ENCODE measurements at places on chromosomes 4 and X. TPM values are rescaled to one million over a fixed set of nuclear protein-coding genes. Genes with fewer than 3 reads are reported as not detected.

TMEM150C gene
- 0.92 TPM for total RNA-seq

GABRG1 gene
- not detected for total RNA-seq

AMBN gene
- total RNA-seq: not detected

NRK gene
- total RNA-seq: 5.7 TPM

SMIM10L2A gene
- 0.63 TPM for total RNA-seq

ABCD1 gene
- total RNA-seq: 40.6 TPM

ABHD18 gene
- 17.0 TPM for total RNA-seq

MUC7 gene
- not detected for total RNA-seq

BTK gene
- total RNA-seq: 9.5 TPM

GPR50 gene
- total RNA-seq: not detected

IBSP gene
- not detected for total RNA-seq

GRCh38 chr4:156676116-156676851 lies 295.3 kb downstream of the PDGFC start:
- H3K27me3 ChIP-seq: no peaks in the 10 kb centered on the region
- no peaks in the 10 kb centered on the region for H3K36me3 ChIP-seq
- H3K27ac ChIP-seq: no peak overlapping the region
- DNase-seq: no peak

DNA sequence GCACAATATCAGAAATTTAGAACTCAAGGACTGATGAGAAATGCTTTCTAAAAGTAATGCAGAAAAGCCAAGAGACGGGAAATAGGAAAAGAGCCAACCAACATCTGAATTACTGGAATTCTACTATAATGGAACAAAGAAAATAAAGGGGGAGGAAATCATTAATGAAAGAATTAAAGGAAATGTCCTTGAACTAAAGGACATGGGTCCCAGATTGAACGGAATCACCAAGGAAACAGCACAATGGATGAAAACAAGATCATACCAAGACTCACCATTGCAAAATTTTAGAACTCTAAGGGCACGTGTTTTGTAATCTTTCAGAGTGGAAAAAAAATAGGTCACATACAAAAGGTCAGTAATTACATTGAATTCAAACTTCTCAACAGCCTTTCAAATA lies 35.9 kb downstream of the HPGDS start:
- H3K4me3 ChIP-seq: no peak overlapping the region
- H3K36me3 ChIP-seq: no peaks in the 10 kb centered on the region
- no peak overlapping the region for H3K27ac ChIP-seq
- DNase-seq: no peak
- H3K27me3 ChIP-seq: no peaks in the 10 kb centered on the region
- no peaks in the 10 kb centered on the region for H3K4me1 ChIP-seq

- H3K27ac ChIP-seq: no peak overlapping the region
- H3K4me3 ChIP-seq: no peak overlapping the region
- DNase-seq: no peak
- no peaks in the 10 kb centered on the region for H3K27me3 ChIP-seq
- H3K36me3 ChIP-seq: no peaks in the 10 kb centered on the region
- H3K4me1 ChIP-seq: no peaks in the 10 kb centered on the region
These were observed 21.2 kb downstream of the CCDC160 start for GRCh38 chrX:134258202-134258601.

- no peak overlapping the region for H3K4me3 ChIP-seq
- H3K36me3 ChIP-seq: no peaks in the 10 kb centered on the region
- no peak for DNase-seq
- no peaks in the 10 kb centered on the region for H3K4me1 ChIP-seq
These were observed 311.2 kb downstream of the DHX15 start for GRCh38 chr4:24273136-24273535.

DNA sequence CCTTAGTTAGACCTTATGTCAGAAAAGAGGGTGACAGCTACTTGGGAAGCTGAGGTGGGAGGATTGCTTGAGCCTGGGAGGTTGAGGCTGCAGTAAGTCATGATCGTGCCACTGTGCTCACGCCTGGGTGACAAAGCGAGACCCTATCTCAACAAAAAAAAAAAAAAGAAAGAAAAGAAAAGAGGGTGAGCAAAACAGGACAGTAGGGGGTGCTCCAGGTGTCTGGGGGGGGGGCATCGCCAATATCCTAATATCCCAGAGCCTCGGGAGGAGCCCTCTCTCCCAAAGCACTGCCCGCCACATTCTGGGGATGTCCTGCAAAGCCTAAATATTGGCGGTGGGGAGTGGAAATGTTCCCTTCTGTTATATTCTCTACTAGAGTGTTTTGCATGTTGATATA lies 120.9 kb upstream of the TBL1X start:
- no peaks in the 10 kb centered on the region for H3K27me3 ChIP-seq

DNA sequence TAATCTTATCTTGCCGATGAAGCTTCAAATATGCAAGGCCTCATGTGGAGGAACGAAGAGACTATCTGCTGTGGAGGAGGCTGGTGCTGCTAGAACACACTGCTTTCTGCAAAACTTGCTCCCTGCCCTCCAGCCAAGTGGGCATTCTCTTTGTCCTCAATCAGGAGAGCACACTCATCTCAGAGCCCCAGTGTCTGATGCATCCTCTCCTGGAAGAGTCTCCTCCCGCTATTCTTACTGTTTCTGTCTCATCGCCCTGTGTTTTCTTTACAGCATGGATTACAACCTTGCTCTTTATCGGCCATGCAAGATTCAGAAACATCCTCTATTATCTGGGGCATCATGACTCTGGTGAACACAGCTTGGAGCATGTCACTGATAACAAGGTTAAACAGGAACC lies 68.2 kb upstream of the MTNR1A start:
- peaks cover 44% of the 10 kb centered on the region for H3K4me1 ChIP-seq
- H3K36me3 ChIP-seq: peaks cover 28% of the 10 kb centered on the region
- H3K4me3 ChIP-seq: no peak overlapping the region
- H3K27me3 ChIP-seq: no peaks in the 10 kb centered on the region

DNA sequence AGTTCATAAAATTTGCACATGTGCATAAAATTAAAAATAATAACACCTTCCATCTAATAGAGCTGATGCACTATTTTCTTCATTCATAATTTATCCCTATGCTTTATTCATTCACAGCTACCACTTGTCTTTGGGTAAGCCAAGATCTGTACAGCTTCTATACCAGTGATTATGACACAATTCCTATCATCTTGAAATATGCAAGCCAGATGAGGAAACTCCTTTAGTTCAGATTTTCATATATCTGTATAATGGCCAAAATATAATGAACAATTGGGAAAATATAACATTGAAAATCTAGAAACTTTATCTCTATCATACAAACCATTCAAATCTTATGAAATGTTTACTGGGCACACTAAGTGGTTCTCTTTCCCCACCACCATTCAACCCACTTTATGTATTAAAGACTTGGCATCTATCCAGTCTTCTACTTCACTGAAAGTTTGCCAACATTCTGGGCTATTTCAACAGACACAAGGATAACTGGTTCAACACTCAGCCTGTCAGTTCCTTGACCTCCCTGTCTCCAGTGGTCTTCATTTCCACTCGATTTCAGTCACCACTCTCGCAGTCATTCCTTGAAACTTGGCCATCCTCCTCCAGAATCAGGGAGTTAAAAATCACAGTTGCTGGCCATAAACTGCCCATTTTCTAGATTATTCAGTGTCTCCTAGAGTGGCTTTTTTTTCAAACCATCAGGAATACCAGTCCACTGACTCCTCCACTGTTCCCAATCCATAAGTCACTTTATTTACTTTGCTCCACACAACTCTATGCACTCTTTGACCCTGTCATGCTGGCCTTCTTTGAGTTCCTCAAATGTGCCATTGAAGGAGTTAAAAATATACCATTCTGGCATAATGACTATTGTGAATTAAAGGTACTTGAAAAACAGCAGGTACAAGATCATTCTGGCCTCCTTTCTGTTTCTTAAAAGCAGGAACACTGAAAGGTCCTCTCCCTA lies 85.5 kb downstream of the CAMK2D start:
- no peak overlapping the region for H3K4me3 ChIP-seq
- peak overlapping the region; percentile 9 for H3K27ac ChIP-seq
- no peaks in the 10 kb centered on the region for H3K27me3 ChIP-seq
- peaks cover 30% of the 10 kb centered on the region for H3K4me1 ChIP-seq
- no peaks in the 10 kb centered on the region for H3K36me3 ChIP-seq

GRCh38 chr4:175229154-175229553 lies 311.0 kb downstream of the ADAM29 start:
- no peaks in the 10 kb centered on the region for H3K27me3 ChIP-seq
- no peaks in the 10 kb centered on the region for H3K4me1 ChIP-seq
- H3K4me3 ChIP-seq: no peak overlapping the region
- DNase-seq: no peak
- no peak overlapping the region for H3K27ac ChIP-seq

DNA sequence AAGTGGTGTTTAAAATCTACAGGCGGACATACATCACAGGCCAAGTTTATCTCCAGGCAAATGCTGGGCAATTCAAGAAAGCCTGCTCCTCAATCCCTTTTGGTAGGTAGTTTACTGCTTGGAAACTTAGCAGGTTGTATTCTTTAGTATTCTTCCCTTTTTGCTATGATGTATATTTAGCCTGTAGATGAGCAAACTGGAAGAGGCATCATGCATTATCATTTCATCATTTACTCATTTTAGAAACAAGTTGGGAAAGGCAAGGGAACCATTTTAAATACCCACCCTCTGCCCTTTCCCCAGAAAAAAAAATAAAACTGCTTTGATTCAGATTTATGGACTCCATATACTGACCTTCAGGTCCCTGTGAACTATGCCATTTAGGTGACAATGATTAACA lies 213.2 kb downstream of the CAMK2D start:
- no peak for DNase-seq
- no peak overlapping the region for H3K4me3 ChIP-seq
- H3K4me1 ChIP-seq: no peaks in the 10 kb centered on the region
- H3K27ac ChIP-seq: peak overlapping the region; percentile 26
- H3K27me3 ChIP-seq: no peaks in the 10 kb centered on the region
- no peaks in the 10 kb centered on the region for H3K36me3 ChIP-seq

GRCh38 chrX:67717571-67717970 lies 173.8 kb downstream of the AR start:
- no peak for DNase-seq
- no peak overlapping the region for H3K27ac ChIP-seq
- H3K36me3 ChIP-seq: no peaks in the 10 kb centered on the region
- no peak overlapping the region for H3K4me3 ChIP-seq

DNA sequence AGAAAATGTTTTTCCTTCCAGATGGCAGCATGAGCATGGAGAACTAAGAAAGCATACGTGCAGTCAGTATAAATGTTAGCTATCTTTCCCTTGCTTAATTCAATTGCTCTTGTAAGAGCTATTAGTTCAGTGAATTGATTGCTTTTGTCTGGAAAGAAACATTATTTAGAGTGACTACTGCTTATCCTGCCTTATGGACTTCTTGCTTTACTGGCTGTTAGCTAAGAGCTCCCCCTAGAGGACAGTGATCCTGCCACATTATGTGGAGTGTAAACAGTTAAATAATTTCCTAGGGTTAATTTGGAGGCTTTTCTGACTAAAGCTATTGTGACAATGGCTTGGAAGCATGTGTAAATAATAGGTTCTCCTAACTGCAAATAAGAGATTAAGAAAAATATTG lies 1402.4 kb downstream of the FAM133A start:
- DNase-seq: no peak
- no peaks in the 10 kb centered on the region for H3K4me1 ChIP-seq
- H3K36me3 ChIP-seq: no peaks in the 10 kb centered on the region
- no peaks in the 10 kb centered on the region for H3K27me3 ChIP-seq

GRCh38 chrX:130039847-130040246 lies 57.4 kb downstream of the BCORL1 start:
- no peaks in the 10 kb centered on the region for H3K27me3 ChIP-seq
- H3K4me3 ChIP-seq: no peak overlapping the region
- peaks cover 31% of the 10 kb centered on the region for H3K36me3 ChIP-seq
- no peak overlapping the region for H3K27ac ChIP-seq
- no peak for DNase-seq
- no peaks in the 10 kb centered on the region for H3K4me1 ChIP-seq

DNA sequence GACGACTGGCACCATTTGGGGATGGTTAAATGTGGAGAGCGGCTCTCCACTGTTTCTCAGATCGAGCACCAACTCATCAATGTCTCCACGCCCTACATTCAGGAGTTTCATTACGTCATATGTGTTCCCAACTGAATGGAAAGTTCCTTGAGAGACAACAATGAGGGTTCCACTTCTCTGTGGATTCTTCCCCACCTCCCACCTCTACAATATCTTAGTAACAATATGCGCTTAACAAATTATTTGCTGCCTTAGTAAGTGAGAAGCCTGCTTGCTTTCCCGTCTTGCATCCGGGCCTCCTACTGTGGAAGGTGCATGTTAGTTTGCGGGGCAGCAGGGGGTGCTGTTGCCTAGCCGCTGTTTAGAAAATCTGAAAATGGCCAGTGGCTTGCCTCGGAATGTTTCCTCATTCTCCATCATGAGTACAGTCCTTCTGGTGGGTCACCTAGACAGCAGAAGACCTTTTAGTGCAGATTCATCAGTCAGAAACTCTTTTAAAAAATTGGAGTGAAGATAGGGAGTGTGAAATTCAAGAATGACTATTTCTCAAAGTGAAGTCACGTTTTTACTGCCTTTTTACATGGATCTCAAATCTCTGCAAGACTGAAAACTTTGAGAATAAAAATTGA lies 55.7 kb downstream of the PHOX2B start:
- no peaks in the 10 kb centered on the region for H3K4me1 ChIP-seq
- H3K36me3 ChIP-seq: peaks cover 24% of the 10 kb centered on the region
- no peak overlapping the region for H3K27ac ChIP-seq
- H3K27me3 ChIP-seq: no peaks in the 10 kb centered on the region

GRCh38 chrX:312621-313331 lies 5.8 kb downstream of the GTPBP6 start:
- H3K36me3 ChIP-seq: peaks cover 52% of the 10 kb centered on the region
- H3K4me1 ChIP-seq: no peaks in the 10 kb centered on the region
- H3K27ac ChIP-seq: no peak overlapping the region
- no peak for DNase-seq

DNA sequence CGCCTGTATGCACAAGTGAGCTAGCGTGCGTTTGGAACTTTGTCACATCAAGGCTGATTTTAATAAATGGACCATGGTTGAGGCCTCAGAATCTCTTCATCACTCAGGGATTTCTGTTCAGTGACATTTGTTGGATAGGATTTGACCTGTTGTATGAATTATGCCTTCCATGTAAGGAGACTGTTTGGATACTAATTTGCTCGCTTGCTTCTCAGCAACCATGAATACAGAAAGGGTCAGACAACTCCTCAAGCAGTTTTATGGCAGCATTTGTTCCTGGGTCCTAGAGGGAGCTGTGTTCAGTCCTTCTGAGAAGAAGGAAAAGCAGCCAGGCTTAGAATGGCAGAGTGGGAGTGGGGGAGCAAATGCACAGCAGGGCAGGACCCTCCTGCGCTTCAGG lies 269.7 kb upstream of the LCORL start:
- H3K36me3 ChIP-seq: no peaks in the 10 kb centered on the region
- DNase-seq: no peak
- no peak overlapping the region for H3K27ac ChIP-seq
